Activated gamma-delta T cell (primary cell): ENCODE measurements at places on chromosomes 2 and 18.

- DNase-seq, result no peak
Observed at GRCh38 chr2:42495234-42495581, 1.4 kb upstream of the KCNG3 start.

- DNase-seq, result no peak
Observed at GRCh38 chr2:1488851-1489250, 75.6 kb downstream of the TPO start.

DNA sequence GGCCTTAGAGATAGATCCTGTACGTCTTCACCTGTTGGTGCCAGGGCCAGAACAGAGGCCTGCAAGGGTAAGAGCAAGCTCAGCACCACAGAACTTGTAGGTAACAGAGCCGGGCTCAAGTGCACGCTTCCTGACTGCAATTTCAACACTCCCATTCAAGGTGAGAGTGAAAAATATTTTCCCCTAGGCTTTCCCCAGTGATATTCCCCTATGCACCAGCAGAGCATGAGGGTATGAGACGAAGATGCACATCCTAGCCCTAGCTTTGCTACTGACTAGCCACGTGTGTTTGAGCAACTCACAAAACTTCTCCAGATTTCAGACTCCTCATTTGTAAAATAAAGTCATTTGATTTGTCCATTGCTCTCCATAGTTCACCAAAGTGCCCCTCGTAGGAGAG lies 411.6 kb downstream of the ZNF521 start:
- DNase-seq, result no peak

- no peak for DNase-seq
Observed at GRCh38 chr18:74397572-74397971, 59.5 kb downstream of the DIPK1C start.

DNA sequence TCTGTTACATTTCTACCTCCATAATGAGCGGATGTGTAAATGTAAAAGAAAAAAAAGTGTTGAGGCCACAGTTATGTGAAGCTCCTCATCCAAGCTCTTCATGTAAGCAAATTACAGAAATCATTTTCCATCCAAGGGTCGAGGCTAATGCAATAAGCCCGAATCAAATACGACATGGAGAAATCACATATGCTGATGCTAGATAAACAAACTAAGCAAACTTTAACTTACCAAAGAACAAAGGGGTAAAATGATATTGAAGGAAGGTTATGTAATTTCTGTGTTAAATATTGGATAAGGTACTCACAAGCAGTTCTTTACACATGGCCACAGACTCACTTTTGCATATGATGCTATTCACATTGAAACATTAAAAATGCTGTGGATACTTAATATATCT lies 310.2 kb upstream of the ID2 start:
- no peak for DNase-seq

DNA sequence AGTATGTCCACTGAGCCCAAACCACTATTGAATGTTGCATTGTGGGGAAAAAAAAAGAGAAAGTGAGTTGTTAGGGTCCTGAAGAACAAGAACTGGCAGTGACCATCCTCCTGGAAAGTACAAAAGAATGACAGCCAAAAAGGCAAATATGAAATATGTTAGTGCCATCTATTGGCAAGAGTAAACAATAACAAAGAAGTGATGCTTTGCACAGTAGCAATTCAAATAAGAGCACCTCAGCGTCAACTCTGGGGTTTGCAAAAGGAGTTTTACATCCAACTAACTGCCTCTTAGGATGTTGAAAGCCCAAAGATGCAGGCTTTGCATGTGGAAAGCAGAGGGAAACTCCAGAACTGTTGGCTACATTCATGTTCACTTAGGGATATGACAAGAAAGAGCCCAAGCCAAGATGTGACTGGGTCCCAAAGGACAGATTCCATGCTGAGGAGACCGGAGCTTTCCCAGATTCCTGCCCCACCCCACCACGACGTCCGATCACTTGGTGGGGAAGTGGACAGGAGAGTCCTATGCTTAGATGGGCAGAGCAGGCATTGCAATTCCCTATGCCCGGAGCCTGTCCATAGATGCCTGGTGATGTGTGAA lies 15.6 kb downstream of the TRABD2A start:
- DNase-seq, result no peak

GRCh38 chr2:61210332-61210981 lies 48.5 kb downstream of the C2orf74 start:
- no peak for DNase-seq

DNA sequence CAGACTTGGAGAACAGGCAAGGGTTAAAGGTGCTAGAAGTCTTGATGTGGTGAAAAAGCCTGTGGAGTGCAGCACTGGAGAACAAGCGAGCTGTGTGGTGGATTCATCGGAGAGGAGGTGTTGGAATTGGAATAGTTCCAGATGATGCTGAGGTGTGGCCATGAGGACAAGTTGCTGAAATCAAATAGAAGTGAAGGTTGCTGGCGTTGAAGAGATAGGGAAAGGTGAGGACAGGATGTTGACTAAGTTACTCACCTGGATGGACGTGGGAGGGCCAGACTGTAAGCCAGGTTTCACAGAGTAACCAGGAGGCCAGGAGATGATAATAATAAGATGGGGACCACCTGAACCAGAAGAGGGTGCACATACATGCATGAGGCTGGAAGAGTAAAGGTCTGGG lies 173.4 kb downstream of the DIS3L2 start:
- DNase-seq, result no peak

- DNase-seq, result no peak
Observed at GRCh38 chr2:201130524-201131186, 14.7 kb downstream of the CFLAR start.

GRCh38 chr2:33042819-33043218 lies 96.1 kb downstream of the LTBP1 start:
- DNase-seq, result no peak

- DNase-seq, result no peak
Observed at GRCh38 chr2:134253804-134254203, at the start of gene MGAT5. Gene MGAT5, plus strand, starts transcription at chr2:134254072. Its CDS starts 332 bp downstream, at chr2:134254404.

GRCh38 chr2:71831193-71831577 lies 316.5 kb downstream of the CYP26B1 start:
- no peak for DNase-seq

- no peak for DNase-seq
Observed at GRCh38 chr2:119691651-119692245, 12.7 kb downstream of the TMEM177 start.

GRCh38 chr2:105570757-105571156 lies 171.9 kb upstream of the FHL2 start:
- DNase-seq, result no peak

- DNase-seq, result no peak
Observed at GRCh38 chr18:12476955-12477354, 69.2 kb downstream of the PRELID3A start.
